ENCODE measurements at places on chromosomes 7 and 10. TPM values are rescaled to one million over a fixed set of nuclear protein-coding genes. Genes with fewer than 3 reads are reported as not detected.

The PKD2L1 gene
- 0.10 TPM for polyA plus RNA-seq

The UPK3BL2 gene
- polyA plus RNA-seq = 3.9 TPM

The LRRD1 gene
- polyA plus RNA-seq = not detected

The FAM25A gene
- polyA plus RNA-seq = not detected

The SHLD2 gene
- polyA plus RNA-seq = 25.4 TPM

The CEP41 gene
- polyA plus RNA-seq = 13.0 TPM

The PDAP1 gene
- polyA plus RNA-seq = 343 TPM

The TBXAS1 gene
- 8.8 TPM for polyA plus RNA-seq

The C7orf33 gene
- polyA plus RNA-seq = not detected

The PSD gene
- 0.75 TPM for polyA plus RNA-seq

The DGKI gene
- polyA plus RNA-seq = 0.14 TPM

GRCh38 chr10:52172581-52172980 lies 141.5 kb upstream of the DKK1 start:
- DNase-seq = peak; percentile 1

GRCh38 chr10:53491774-53492173 lies 719.2 kb upstream of the MBL2 start:
- no peak for DNase-seq

- no peak for DNase-seq
Observed at GRCh38 chr7:69208848-69209247, 389.4 kb upstream of the AUTS2 start.

DNA sequence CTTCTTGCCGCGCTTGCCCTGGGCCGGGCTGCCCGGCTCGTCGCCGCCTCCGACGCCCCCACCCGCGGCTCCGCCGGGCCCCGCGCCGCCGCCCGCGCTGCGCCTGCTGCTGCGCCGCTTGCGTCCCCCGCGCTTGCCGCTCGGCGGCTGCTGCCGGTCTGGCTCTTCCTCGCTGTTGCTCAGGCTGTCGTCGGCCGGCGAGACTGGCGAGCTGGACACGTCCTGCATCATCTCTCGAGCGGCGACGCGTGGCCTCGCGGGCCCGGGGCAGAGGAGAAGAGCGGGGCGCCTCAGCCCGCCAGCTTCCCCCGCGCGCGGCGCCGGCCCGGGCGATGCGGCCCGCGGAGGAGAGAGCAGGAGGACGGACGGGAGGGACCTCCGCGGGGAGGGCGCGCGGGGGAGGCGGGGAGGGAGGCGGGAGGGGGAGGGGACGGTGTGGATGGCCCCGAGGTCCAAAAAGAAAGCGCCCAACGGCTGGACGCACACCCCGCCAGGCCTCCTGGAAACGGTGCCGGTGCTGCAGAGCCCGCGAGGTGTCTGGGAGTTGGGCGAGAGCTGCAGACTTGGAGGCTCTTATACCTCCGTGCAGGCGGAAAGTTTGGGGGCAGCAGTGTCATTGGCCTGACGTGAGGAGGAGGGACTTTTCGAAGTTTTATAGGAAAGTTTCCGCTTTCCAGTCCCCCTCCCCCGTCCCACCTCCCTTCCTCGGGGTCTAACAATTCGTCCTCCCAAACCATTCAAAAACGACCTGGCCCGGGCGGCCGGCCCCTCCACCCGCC lies at the start of gene TWIST1:
TSS of gene TWIST1 (minus strand) at position 546 of the 779 bp plus-strand sequence. CDS start at position 231, 315 bp downstream.
- peak; percentile 41 for DNase-seq

DNA sequence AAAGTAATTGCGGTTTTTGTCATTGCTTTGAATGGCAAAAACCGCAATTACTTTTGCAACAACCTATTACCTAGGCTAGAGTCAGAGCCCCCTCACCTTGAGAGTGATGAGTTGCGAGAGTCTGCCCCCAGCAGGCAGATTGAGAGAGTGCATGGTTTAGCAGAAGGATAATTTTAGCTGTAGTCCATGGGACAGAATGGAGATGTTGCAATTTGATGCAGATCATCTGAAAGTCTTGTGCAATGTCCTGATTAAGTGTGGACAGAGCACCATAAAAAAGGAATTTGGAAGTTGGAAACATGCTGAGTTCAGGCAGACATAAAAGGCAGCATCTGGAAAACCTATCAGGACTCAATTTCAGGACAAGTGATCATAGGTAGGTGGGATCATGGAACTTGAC lies 48.7 kb downstream of the GPR141 start:
- peak; percentile 48 for DNase-seq

GRCh38 chr10:77892761-77893160 lies 33.8 kb downstream of the DLG5 start:
- no peak for DNase-seq

DNA sequence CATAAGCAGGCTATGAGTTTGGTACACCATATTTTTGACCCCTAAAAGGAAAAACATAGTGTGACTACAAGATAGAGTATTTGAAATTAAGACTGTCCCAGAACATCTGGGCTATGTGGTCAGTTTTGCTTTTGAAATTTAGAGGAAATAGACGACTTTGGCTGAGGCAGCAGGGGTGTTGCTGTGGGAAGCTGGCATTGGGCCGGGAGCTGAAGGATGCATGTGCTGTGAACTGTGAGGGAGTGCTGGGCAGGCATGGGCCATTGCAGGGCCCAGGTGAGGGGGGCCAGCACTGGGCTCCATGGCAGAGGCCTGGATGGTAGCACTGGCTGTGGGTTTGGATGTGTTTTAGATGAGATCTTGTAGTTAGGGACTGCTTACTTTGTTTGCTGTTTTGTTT lies 168.3 kb downstream of the BMPER start:
- no peak for DNase-seq

DNA sequence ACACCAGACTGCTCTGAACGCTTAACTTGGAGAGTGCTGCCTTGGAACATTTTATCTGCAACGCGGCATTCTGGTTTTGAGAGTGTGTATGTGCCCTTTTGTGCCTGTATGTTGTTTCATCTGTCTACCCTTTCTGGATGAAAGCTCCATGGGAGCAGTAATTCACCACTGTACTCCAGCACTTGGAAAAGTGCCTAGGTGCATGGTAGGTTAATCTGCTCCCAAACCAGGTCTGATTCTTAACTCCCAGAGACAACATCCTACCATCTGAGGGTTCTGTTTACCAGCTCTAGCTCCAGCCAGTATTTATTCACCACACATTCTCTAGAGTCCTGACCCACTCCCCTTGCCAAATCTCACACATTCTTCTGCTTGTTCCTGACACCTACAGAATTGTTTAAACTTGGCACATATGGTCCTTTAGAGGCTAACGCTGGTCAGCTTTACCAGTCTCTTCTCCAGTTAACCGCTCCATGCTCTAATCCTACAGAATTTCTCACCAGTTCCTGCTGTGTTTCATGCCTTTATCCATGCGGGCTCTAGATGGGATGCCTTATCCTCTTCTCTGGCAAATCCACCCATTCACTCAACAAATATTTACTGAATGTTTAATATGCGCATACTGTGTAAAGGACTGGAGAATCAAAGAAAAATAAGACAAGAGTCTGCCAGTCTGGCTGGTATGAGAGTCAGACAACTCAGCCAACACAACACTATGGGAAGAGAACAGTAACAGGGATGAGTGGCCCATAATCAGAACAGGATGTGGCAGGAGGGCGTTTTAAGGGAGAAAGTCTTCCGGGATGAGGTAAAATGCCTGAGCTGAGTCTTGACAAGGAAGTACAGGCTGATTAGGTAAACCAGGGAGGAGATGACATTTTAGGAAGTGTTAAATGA lies 46.3 kb downstream of the MTPN start:
- DNase-seq = peak; percentile 74

GRCh38 chr7:139883814-139884213 lies 54.8 kb downstream of the TBXAS1 start:
- no peak for DNase-seq

DNA sequence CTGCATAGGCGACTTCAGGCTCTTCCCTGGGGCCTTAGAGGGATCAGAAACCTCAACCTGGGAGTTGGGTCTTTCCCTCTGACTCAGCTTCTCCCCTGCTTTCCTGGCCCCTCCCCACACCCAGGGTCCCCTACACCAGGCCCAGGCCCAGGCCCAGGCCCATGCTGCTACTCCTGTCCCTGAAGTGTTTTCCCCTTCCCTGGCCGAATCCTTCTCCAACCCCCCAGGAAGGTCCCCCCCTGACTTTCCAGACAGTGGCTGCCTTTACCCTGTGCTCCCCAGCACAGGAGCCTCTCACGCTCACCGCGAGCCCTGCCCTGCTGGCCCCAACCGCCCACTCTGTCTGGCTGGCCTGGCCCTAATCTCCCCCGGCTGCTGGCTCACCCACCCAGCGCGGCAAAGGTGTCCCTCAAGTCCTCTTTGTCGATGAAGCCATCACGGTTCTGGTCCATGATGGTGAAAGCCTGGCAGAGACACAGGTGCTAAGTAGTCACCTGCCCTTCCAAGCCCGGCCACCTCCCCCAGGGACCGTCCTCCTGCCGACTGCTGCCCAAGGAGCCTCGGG lies 6.4 kb downstream of the MYL10 start:
- DNase-seq = no peak

- DNase-seq = no peak
Observed at GRCh38 chr10:58796242-58796641, 283.6 kb downstream of the BICC1 start.

GRCh38 chr10:103276896-103277712 lies at the start of gene INA:
Gene INA, plus strand, starts transcription at chr10:103277138. Its CDS starts 74 bp downstream, at chr10:103277212.
- peak; percentile 39 for DNase-seq

DNA sequence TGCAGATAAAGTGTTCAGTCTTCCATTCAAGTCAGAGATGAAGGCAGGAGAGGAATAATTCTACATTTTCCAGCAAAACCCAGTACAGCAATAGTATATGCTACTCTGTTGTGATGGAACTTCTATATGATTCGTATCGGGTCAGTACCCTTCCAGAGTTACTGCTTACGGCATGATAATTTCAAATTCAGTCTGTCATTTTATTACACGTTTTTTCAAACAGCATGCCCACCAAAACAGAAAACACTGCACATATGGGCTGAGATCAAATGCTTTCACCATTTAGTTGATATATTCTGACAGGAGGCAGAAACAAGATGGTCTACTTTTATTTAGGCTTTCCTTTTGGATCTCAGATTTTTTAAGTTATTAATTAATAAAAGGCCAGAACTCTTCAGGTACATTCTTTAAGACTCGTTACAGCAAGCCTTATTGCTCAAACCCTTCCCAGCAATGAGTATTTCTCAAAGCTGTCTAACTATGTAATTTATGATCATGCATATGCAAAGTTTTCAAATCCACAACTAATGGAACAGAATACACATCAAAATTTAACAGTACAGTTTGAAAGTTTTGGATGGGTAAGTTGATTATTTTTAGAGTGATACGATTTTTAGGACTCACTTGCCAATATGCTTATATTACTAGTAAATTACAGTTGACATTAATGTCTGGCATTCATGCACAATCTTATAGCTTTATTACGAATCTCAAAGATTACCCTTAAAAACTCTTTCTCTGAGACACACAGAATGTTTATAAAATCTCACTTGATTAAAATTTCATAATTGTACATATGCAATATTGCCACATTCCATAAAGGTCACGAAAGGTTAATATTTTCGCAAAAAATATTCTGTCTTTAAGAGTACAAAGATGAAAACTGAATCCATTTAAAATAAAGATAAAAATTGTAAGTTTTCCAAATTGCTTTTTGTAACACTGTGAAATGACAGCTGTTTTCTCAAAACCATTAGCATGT lies 91.0 kb downstream of the ANK3 start:
- DNase-seq = no peak

DNA sequence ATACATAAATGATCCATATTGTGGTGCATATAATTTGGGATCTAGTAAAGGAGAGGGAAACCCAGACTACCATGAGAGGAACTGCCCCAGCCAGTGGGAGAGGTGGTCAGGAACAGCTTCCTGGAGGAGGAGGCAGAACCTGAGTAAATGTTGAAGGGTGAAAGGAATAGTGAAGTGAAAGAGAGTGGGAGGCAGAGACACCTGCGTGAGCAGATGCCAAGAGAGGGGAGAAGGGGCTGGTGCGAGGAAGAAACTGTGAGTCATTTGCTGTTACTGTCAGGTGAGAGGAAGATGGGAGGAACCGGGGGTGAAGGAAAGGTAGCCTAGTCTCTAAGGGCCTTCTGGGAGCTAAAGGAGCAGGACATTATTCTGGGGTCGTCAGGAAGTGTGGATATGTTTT lies 294.8 kb downstream of the GRID1 start:
- DNase-seq = no peak

DNA sequence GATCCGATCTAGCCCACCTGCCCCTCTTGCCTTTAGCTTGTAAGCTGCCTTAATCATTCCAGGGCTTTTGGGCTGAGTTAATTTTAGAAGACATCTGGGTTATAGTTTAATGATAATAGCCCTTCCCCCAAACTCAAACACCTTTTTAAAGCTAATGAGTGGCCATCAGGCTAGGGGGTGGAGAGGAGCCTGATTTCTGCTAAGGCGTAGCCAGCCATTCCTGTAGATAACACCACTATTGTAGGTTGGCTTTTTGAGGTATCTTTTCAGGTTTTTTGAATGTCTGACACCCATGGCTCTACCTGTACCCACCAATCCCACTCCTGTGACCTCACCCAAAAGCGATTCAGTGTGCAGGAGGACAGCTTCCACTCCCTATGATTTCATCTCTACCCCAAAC lies 7.6 kb upstream of the SYPL1 start:
- DNase-seq = no peak

DNA sequence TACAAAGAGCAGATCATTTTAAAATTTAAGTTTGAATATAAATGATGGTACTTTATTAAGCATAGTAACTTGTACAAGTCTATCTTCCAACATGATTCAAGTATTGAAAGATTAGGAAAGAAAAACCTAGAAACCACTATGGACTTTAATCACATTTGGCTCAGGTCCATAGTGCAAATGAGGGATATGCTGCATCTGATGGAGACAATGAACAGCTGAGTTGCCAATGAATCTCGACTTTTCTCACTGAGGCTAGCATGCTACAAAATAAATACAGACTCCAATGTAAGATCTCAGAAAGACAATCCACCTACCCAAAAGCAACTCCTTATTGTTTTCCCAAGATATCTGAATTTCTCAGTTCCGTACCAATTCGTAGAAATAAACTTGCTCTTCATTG lies 89.8 kb downstream of the SEMA3A start:
- DNase-seq = no peak

- DNase-seq = no peak
Observed at GRCh38 chr7:159149488-159149887, 4.8 kb upstream of the VIPR2 start.

DNA sequence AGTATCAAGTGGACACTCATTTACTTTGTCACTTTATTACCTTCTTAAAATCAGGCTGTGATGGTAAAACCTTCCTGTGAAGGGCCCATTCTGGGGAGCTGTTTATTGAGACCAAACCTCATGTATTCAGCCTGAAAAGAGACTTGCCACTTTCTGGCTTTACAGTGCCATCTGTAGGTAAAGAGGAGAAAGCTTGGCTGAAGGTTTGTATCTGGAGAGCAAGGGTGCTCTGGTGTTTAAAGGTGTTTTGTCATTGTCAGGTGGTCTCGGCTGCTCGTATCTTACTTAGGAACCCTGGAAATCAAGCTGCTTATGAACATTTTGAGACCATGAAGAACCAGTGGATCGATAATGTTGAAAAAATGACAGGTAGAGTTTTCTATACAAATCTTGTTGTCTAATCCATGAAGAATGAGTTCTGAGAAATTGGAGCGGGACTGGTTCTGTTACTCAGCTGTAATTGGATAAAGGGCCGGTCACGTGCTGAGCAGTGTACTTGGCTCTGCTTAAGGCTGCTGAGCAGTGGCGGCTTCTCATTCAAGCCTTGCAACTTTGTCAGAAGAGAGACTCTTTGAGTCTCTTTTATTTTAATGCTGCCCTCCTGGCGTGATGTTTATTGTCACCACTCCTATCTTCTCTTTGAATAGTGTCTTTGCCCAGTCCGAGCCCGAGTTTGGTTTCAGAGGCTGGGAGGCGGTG lies 46.9 kb downstream of the AP3M1 start:
- DNase-seq = peak; percentile 51

Measured in A549 (cell line).